Stimulated activated CD4-positive, alpha-beta T cell treated with anti-CD3 and anti-CD28 coated beads, TNF-alpha, amount 100 ng/mL, for 4 hours (primary cell): ENCODE measurements at places on chromosomes 5 and 9.

DNA sequence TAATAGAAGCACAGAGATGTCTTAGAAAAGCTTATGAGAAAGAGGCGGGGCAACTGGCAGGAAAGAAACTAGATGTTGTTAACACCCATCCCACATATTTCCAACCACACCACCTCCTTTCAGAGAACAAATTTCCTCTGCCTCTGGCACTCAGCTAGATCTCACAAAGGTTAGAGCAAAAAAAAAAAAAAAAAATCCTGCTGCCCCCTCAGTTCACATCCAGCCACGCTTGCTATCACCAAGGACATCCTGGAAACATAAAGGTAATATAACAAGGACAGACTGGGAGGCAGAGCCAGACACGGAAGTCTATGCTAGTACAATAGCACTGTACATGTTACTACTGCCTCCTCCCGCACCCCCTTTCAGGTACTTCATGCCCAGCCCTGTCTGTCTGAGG is 238.0 kb upstream of the PTGER4 start:
- DNase-seq, result no peak

DNA sequence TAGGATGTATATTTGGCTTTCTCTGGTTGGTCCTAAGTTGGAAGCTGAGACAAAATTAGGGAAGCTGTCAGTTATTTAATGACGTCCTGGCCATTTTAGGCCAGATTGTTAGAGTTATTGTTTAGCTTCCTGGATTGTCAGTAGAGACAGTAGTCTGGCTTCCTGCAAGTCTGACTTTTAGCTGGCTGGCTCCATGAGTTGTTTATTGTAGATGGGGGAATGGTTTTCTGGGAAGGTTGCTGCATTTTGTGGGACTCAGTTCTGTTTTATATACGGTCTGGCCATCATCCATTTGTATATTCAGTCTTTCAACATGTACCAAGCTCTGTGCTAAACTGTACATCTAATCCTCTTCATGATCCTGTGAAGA is 68.3 kb downstream of the SGCD start:
- no peak for DNase-seq

DNA sequence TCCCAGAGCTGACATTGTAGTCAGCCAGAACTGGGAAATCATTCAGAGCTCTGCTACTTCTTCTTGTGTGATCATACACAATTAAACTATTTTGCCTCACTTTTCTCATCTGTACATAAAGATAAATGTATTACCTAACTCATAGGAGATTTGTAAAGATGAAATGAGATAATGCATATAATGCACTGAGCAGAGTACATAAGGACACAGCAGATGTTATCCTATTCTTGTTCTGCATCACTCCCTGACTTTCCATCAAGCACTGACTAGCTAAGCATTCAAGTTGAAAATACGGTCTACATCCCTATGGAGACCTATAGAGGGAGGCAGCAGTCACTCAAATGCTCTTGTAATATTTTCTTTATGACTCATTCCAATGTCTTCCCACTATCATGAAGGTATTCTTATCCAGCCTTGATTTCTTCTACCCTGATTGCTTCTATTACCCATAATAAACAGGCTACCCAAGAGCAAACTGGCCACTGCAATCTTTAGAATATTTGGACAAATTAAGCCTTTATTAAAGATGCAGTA is 16.3 kb upstream of the PRR16 start:
- DNase-seq, result no peak

- DNase-seq, result no peak
These were observed 61.2 kb downstream of the UBAP1 start for GRCh38 chr9:34240006-34240405.

DNA sequence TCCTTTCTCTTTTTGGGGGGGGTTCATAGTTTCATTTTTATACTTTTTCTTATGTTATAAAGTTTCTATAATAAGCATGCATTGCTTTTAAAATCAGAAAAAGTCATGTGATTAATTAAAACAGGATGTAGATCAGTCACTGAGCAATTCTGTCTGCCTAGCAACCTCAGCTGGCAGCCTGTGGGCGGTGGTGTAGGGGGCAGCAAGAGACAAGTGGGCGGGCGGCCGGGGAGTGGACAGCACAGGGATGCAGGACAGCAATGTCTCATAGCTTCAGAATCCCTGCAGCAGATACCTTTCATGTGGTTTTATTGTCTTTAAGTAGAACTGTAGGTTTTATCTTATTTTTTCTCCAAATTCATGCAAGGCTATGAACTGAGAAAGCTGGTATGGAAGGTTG is 101.9 kb upstream of the S1PR3 start:
- no peak for DNase-seq

GRCh38 chr5:110580625-110581024 is 145.8 kb downstream of the TMEM232 start:
- no peak for DNase-seq

DNA sequence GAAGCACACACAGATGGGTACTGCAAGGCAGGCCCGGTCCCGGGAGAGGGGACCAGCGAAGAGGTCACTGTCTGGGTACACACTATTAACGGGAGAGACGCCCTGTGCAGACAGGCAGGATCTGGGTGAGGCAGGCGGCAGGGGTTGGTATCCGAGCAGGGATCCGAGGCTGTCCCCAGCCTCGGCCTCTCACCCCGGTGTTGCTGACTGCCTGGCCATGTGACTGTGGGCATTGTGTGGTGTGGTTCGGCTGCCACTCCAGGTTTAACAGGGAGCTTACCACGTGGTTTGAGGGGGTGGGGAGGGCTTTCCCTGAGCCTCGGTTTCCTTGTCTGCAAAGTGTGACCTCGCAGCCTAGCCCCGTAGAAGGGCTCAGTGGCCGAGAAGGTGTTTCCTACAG is 11.1 kb upstream of the RALGDS start:
- DNase-seq, result no peak

DNA sequence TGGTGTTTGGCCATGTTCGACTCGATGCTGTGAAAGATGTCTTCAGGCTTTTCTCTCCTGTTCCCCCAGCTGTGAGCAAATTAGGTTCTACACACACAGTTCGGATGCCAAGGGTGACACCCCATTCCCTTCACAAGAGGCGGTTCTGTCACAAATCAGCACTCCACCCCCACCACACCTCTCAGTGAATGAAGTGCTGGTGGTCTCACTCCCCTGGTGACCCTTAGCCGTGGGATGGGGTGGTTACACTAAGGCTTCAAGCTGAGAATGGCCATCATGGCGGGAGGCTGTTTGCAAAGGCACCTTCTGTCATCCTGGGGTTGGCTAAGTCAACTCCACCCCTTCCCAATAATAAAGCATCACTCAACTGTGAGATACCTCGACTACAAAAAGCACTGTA is 26.4 kb downstream of the AMBP start:
- DNase-seq, result no peak

DNA sequence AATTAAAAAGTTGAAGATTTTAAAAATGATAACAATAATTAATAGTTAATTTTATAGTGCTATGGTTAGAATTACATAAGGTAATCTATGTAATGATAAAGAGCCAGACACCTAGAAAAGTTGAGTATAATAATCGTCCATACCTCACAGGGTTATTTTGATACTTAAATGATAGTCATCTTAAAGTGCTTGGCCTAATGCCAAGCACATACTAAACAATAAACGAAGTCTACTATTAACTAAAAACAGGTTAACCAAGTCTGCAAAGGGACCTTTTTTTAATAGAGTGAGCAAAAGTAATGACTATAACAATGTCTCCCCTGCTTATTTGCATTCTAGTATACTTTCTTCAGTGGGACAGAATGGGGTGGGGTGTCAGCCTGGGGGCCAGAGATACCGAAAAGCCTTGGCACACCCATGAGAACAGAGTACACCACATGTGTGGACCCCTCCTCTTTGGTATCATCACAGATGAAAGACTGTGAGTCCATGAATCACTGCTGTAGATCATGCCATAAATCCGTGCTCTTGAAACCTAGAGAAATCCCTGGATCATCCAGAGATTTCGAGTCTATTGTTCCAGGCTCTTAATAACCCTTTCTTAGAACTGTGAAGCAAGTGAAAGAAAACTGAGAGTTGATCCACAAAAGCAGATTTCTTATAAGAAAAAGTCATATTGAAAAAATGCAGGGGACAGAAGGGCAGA is 249.5 kb downstream of the PRELID2 start:
- DNase-seq, result no peak

DNA sequence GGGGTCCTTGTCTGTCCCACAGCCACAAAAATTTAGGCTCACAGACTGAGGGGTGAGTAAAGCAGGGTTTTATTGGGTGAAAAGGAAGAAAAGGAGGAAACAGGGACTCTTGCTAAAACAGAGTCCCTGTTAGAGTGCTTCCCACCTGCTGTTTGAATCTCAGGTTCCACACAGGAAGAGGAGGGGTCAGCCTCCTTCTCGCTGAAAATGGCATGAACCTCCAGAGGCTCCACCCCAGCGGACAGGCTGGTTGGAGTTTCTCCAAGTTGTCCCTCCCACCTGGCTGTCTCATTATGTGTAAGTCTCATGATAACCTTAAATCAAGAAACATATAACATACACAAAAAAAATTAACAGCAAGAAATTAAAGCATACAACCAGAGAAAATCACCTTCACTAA is 28.3 kb upstream of the UHRF2 start:
- no peak for DNase-seq

DNA sequence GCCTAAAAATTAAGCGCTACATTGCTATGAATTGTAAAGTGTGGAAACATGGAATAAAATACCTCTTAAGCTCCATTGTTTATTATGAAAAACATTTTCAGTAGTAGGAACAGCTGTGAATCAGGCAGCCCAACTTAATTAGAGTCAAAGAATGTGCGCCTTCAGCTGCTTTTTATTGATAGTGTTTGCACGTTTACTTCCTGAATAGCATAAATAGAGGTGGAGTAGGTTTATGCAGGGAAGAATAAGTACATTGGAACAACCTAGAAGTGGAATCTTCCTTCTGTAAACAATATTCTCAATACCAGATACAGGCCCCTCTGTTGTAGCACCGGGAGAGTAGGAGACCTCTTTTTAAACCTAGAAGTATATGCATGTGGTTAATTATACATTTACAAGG is 79.9 kb downstream of the IQGAP2 start:
- DNase-seq, result no peak

GRCh38 chr9:124929464-124929863 is 11.4 kb downstream of the GOLGA1 start:
- DNase-seq, result no peak

DNA sequence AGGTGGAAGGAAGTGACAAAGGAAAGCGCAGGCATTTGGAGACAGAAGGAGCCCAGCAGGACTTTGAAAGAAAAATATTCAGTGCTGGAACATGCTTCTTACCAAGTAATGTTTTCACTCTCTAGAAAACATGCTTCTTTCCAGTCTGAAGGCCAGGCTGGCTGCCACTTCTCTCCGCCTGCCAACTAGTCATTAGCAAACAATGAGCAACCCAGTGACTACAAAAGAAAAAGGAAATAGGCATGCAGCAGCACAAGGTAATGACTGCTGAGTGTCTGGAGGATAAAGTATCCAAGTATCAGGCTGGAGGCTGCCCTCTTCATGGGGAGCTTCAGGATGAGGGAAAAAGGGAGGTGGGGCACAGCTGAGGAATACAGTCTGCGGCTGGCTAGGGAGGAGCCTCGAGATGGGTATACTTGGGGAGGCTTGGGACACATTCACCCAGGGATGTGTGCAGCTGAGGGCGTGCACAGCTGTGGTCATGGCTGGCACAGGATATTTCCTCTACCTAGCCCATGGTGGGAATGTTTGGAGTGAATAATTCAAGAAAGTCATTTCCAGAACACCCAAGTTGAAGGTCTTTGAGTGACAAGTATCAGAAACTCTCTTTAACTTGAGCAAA is 161.5 kb upstream of the KIF2A start:
- DNase-seq, result no peak

- DNase-seq, result no peak
These were observed 28.6 kb downstream of the RNF44 start for GRCh38 chr5:176508603-176509002.

GRCh38 chr5:139131465-139131864 is 66.7 kb downstream of the SIL1 start:
- no peak for DNase-seq

DNA sequence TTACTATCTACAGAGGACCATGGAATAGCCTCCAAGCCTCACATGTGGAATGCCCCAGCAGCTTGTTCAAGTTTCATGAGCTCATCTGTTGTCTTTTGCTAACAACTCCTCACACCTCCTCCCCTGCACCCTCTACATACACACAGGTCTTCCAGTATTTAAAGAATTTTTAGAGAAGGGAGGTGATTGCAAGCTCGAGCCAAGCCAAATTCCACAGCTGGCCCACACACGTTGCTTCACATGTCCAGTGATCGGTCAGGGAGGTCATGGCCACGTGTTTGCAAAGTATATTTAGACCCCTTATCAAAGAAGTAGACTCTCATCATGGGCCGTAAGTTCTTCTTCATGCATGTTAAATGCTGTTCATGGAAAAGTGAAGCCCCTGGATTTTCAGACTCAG is 281.7 kb downstream of the OSTF1 start:
- DNase-seq, result no peak

DNA sequence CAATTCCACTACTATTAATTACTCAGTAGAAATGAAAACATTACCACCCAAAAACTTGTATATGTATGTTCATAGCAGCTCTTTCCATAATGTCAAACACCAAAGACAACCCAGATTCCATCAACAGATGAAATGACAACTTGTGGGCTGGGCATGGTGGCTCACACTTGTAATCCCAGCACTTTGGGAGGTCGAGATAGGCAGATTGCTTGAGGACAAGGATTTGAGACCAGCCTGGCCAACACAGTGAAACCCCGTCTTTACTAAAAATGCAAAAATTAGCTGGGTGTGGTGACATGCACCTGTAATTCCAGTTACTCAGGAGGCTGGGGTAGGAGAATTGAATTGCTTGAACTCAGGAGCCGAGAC is 11.5 kb downstream of the UIMC1 start:
- no peak for DNase-seq

- no peak for DNase-seq
These were observed 122.0 kb downstream of the COL23A1 start for GRCh38 chr5:178468196-178468685.

- DNase-seq, result no peak
These were observed 443.6 kb upstream of the GRAMD2B start for GRCh38 chr5:125979636-125980035.

DNA sequence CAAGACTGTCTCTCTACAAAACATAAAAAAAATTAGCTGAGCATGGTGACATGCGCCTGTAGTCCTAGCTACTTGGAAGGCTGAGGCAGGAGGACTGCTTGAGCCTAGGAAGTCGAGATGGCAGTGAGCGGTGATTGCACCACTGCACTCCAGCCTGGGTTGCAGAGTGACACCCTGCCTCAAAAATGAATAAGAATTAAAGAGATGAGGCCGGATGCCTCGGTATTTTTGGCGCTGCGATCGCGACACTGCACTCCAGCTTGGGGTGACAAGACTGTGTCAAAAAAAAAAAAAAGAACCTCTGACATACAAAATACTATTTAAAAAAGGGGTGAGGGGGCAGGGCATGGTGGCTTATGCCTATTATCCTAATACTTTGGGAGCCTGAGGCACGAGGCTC is 7.3 kb downstream of the GPBP1 start:
- DNase-seq, result no peak

- no peak for DNase-seq
These were observed 1086.5 kb downstream of the NR2F1-AS1 start for GRCh38 chr5:92494508-92494907.
